ENCODE measurements at places on chromosomes 1 and 21. TPM values are rescaled to one million over a fixed set of nuclear protein-coding genes. Genes with fewer than 3 reads are reported as not detected.

Gene DSCAM
- not detected for total RNA-seq

Gene IL19
- not detected for total RNA-seq

Gene MATN1
- total RNA-seq, result not detected

Gene PLA2G2A
- 1,021 TPM for total RNA-seq

Gene HYI
- 57.7 TPM for total RNA-seq

Gene SFN
- total RNA-seq, result not detected

All from subcutaneous adipose tissue (tissue), 4 donors.